ENCODE measurements at places on chromosomes 11 and 22. TPM values are rescaled to one million over a fixed set of nuclear protein-coding genes. Genes with fewer than 3 reads are reported as not detected.

GRCh38 chr11:116415095-116415494, 357.7 kb downstream of the BUD13 start:
- H3K4me3 ChIP-seq, result no peak overlapping the region
- peak; percentile 42 for DNase-seq
- no peaks in the 10 kb centered on the region for H3K36me3 ChIP-seq

DNA sequence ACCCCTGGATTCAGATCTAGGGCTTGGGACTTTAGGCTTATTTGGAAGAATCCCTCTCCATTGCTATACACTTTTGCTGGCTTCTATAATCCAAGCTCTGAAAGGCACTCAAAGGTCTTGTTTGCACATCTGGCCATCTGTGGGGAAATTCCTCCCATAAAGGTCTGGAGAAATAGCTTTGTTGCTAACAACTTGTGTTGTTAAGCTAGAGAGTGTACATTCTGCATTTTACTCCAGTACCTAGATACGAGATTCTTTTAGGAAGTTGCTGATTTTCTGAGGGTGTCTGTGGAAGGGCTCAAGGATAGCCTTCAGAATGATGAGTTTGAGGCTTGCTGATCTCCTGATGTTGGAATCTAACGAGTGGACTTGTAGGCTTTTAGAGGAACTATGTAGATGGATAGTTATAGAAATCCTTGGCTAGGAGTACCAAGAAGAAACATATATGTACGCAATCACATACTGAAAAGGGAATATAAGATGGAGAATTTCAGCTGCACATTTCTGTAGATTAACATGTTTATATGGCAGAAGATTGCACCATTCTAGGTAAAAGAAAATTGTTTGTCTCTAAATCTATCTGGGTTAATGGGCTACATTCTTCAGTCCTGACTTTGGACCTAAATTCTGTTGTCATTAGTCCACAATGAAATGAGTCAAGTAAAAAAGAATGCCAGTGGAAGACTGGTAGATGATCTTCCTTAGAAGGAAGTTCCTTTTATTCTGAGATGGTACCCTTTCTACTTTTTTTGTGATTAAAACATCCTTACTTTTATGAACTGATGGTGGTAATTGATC, 51.0 kb downstream of the UBASH3B start:
- no peaks in the 10 kb centered on the region for H3K27me3 ChIP-seq
- no peak overlapping the region for H3K4me3 ChIP-seq
- no peak for DNase-seq
- H3K36me3 ChIP-seq, result no peaks in the 10 kb centered on the region
- H3K4me1 ChIP-seq, result no peaks in the 10 kb centered on the region

DNA sequence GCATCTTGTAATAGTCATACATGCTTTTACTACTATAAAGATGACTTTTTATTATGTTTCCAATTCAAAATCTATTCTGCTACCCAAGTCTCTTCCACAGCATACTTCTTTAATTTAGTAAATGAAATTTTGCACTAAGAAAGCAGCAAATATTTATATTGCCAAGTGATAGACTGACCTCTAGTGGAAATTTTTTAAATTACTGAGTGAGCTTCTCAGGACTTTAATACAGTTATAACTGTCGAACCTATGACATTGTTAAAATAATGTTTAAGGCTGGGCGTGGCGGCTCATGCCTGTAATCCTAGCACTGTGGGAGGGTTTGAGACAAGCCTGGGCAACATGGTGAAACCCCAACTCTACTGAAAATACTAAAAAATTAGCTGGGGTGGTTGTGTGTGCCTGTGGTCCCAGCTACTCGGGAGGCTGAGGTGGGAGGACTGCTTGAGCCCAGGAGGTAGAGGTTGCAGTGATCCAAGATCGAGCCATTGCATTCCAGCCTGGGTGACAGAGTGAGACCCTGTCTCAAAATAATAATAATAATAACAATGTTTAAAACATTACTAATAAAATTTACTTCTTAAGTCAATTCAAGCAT, 27.3 kb downstream of the STK33 start:
- no peaks in the 10 kb centered on the region for H3K36me3 ChIP-seq
- DNase-seq, result peak; percentile 31
- no peaks in the 10 kb centered on the region for H3K4me1 ChIP-seq
- H3K4me3 ChIP-seq, result no peak overlapping the region
- no peak overlapping the region for H3K27ac ChIP-seq

Gene HOATZ
- 0.01 TPM for polyA plus RNA-seq

Gene OR52B6
- not detected for polyA plus RNA-seq

Gene KRTAP5-1
- polyA plus RNA-seq, result 3.0 TPM

Gene P4HA3
- 1.3 TPM for polyA plus RNA-seq

Gene RFPL1
- 0.37 TPM for polyA plus RNA-seq

Gene IGSF22
- 1.5 TPM for polyA plus RNA-seq
